RKO (cell line): ENCODE measurements at places on chromosomes 6 and 20.
A peak's percentile ranks its signal among the peaks of the same experiment; 100 is the strongest.

GRCh38 chr6:69756366-69756765 lies 40.4 kb downstream of the LMBRD1 start:
- no peak for DNase-seq

- DNase-seq: no peak
Measured at GRCh38 chr6:111865049-111865585, 8.1 kb downstream of the FYN start.

GRCh38 chr20:9996944-9997343 lies 37.8 kb upstream of the ANKEF1 start:
- DNase-seq: no peak

GRCh38 chr6:54681987-54682386 lies 164.6 kb upstream of the FAM83B start:
- peak; percentile 66 for DNase-seq

DNA sequence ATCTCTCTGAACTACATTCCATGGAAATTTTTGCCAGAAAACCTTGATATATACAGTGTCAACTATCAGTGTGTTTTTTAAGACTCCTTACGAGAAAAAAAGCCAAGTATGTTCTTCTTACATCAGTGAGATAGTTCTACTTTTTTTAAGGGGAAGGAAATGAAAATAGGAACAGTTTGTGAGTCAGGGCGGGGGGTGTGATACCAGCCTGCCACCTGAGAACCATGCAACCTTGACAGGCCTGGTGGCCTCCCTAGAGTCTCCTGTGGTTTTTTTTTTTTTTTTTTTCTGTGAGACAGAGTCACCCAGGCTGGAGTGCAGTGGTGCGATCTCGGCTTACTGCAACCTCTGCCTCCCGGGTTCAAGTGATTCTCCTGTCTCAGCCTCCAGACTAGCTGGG lies 96.3 kb upstream of the GCM1 start:
- no peak for DNase-seq

DNA sequence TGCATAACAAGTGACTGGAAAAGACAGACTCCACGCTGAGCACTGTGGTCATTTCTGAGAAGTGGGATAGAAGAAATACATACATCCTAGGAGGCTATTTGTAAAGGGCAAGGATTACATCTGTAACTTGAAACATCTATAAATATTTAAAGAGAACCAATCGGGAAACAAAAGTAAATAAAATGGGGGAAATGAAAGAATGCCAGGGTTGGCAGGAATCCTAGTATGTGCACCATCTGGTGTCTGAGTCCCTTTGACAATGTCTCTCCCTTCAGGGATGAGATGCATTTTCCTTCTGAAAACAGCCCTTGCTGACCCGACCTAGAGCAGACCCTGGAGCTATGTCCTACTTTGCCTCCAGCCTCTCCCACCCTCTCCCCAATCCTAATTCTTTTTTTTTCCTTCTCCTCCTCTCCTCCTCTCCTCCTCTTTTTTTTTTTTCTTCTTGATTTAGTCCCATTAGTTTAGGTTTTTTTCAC lies 53.2 kb downstream of the VSTM2L start:
- no peak for DNase-seq

DNA sequence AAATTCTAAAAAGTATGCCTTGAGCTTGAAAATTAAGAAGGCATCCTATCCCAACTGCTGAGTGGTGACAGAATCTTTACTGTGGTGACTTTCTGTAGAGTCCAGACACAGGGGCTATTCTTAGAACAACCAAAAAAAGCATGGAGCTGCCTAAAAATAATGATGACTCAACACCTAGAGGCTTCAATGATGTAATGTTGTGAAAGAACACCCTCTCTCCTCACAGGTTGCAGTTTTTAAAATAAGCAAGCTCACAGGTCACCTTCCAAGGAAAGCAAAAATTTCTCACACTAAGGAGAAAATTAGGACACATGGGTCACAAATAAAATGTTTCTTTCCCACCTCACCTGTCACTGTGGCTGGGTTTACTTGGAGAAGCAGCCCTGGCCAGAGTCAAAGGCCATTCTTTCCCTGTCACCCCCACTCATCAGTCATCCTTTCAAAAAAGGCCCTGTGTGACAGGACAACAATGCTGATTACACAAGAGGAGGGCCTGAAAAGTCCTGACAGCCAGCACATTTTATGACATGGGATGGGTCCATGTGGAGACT lies 53.5 kb downstream of the RCAN2 start:
- peak; percentile 1 for DNase-seq

GRCh38 chr6:16747232-16748024 lies 13.8 kb downstream of the ATXN1 start:
- DNase-seq: peak; percentile 50

- no peak for DNase-seq
Measured at GRCh38 chr6:4610256-4610655, 165.9 kb upstream of the CDYL start.

DNA sequence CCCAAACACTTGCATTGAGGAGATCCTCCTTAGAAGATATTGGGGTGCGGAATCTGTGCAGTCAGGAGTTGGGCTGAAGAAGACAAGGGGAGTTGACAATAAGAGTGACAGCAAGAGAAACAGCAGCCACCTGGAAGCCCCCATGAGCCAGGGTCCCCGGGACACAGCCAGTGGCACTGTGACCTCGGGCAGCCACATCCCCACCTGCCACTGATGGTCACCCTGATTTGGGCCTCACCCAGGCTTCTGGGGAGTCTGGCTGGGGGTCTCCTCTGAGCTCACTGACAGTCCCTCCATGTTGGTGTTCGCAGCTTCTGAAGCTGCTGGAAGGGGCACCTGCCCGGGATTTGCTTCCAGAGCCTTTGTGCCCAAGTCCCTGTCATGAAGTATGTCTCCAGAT lies 123.5 kb downstream of the TTLL2 start:
- no peak for DNase-seq

GRCh38 chr20:46351357-46352058 lies 43.2 kb upstream of the CDH22 start:
- no peak for DNase-seq
